ENCODE measurements at places on chromosomes 2 and 18. TPM values are rescaled to one million over a fixed set of nuclear protein-coding genes. Genes with fewer than 3 reads are reported as not detected.

DNA sequence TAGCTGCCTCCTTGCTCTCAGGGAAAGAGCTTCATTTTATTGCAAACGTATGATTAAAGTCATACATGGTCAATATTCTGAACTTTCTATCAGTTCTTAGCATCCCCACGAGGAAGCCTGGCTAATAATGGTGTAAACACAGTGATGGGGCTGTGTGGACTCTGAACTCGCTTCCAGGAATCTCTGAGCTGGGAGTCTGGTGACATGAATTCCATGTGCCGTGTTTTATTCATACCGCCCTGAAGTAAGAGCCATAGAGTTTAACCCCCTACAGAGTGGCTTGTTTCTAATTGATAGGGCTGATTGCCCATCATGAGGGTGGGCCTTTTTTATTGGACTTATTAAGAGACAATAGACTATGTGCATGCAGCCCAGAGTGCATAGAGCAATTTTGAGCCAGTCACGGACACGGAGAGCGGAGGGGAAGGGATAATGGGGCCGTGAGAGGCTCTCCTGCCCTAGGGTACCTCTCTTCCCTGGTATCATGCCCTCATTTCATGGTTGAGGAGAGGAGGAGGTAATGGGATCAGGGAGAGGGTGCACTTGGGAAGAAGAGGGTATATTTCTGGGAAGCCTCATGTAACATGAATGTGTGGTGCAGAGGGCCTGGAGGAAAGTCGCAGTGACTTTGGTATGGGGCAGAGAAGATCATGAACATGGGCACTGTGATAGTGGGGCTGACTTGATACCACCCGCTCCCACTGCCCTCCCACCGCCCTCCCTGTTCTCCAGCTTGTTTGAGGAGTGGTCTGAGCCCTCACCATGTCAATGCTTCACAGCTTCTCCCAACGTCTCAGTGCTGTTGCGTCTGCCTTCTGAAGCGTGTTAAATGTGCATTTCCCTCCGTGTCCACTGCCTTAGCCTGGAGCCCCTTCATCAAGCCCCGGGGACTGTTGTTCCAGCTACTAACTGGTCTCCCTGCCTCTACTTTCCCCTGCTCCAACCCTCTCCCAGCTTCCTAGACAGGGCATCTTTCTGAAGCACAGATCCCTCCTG, 73.2 kb downstream of the IL1R2 start:
- H3K27ac ChIP-seq = no peak overlapping the region
- H3K4me3 ChIP-seq = no peak overlapping the region
- H3K27me3 ChIP-seq = no peaks in the 10 kb centered on the region
- peaks cover 34% of the 10 kb centered on the region for H3K4me1 ChIP-seq
- no peak for DNase-seq
- H3K36me3 ChIP-seq = peaks cover 5% of the 10 kb centered on the region

DNA sequence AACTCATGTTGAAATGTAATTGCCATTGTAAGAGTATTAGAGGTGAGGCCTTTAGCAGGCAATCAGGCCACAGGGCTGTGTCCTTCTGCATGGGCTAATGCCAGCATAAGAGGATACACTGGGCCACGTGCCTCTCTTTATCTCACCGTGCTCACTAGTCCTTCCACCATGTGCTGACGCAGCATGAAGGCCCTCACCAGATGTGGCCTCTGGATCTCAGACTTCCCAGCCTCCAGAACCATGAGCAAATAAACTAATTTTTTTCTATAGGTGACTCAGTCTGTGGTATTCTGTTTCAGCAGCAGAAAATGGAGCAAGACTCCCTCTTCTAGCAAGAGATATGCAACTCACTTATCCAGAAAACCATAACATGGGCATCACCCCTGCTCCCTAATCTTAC, 149.7 kb upstream of the ZNF236 start:
- H3K36me3 ChIP-seq = no peaks in the 10 kb centered on the region
- H3K4me1 ChIP-seq = no peaks in the 10 kb centered on the region
- no peak overlapping the region for H3K27ac ChIP-seq
- no peak for DNase-seq
- H3K4me3 ChIP-seq = no peak overlapping the region

Gene PRLH
- not detected for total RNA-seq

DNA sequence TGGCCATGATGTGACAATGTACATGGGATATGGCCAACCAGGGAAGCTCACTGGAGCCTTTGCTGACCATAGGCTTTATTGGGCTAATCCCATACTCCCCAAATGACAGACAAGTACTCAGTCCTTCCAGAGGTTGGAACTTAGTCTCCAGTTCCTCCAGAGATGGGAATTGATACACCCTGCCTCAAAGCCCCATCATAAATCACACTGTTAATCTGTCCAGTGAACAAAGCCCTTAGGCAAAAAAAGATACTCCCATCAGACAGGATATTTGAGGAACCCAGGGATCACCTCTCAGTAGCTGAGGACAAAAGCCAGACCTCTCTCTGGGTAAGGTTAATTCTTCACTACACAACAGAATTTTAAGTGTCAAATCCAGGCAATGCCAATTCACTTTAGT, 247.5 kb upstream of the CDH20 start:
- H3K36me3 ChIP-seq = no peaks in the 10 kb centered on the region
- no peak for DNase-seq
- H3K27me3 ChIP-seq = no peaks in the 10 kb centered on the region
- no peak overlapping the region for H3K4me3 ChIP-seq

- no peaks in the 10 kb centered on the region for H3K27me3 ChIP-seq
- no peak overlapping the region for H3K27ac ChIP-seq
- no peak for DNase-seq
Observed at GRCh38 chr18:8260319-8260718, 348.9 kb upstream of the RAB12 start.

Gene UBXN4
- total RNA-seq = 105 TPM
